ENCODE measurements at places on chromosomes 11 and 22.

GRCh38 chr11:118155776-118156530 is 3.3 kb upstream of the SCN4B start:
- no peak for DNase-seq

DNA sequence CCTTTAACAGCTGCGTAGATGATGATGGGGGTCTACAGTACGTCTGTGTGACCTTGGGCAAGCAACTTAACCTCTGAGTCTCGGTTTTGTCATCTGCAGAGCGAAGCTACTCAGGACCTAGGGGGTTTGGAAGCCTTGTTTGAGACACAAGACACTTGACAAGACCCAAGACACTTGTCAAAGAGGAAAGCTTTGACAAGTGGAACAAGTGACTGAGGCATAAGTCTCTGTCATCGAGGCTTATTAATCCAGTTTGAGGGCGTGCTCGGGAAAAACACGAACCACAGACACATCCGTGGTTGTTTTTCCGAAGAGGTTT is 732 bp upstream of the PC start:
- no peak for DNase-seq

DNA sequence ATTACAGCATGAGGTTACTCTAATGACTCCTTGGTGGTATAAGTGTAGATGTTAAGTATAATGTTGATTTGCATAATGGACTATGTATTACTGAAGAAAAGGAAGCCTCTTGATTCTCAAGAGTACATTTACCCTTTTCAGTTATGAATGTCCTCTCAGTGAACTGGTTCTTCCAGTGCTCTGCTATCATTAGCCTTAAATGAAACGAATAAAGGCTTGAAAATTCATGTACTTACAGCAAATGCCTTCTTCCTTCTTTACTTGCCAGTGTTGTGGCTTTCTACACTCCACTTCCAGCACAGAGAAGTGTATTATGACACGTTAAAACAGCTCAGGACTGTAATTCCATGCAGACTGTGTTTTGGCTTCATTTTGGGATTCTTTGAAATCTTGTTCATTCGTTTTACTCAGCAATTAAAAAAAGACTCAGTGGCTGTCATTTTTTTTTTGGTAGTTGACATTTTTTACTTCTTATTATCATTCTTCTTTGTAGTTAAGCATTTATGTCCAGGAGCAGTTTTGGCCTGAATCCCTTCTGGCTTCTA is 96.9 kb downstream of the MTMR3 start:
- no peak for DNase-seq

DNA sequence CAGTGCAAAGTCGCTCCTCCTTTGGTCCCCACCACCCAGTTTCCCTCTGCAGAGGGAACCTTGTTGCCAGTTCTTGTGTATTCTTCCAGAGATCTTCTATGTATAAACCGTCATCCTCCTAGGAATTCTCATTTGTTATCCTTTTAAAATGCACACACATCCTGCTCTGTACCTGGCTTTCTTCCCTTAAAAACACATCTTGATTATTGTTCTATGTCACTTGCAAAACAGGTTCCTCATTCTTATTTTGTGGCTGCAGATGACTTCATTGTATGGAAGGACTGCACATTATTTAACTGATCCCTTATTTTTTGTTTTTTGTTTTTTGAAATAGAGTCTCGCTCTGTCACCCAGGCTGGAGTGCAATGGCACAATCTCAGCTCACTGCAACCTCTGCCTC is 26.6 kb upstream of the SYT7 start:
- no peak for DNase-seq

GRCh38 chr11:71235719-71236118 is 16.7 kb downstream of the SHANK2 start:
- DNase-seq, result no peak

- no peak for DNase-seq
Observed at GRCh38 chr11:11279956-11280689, 72.9 kb downstream of the CSNK2A3 start.

DNA sequence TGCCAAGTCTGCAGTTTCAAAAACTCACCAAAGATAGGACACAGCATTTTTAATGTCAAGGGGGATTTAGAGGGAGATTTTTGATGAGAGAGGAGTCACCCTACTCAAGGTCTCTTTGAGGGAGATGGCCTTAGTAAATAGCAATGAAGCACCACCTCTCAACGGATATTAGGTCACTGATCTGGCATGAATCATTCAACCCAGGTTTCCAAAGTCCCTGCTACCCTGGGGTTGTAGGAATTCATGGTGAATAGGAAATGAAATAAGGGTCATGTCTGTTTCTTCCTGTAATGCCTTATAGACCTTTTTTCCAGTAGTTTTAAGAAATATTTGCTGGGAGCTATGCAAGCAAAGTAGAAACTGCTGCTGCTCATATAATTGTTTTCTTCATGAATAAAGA is 2154.9 kb downstream of the LRRC4C start:
- no peak for DNase-seq

- DNase-seq, result no peak
Observed at GRCh38 chr22:48644108-48644507, 1183.6 kb downstream of the BRD1 start.

- no peak for DNase-seq
Observed at GRCh38 chr11:70420008-70420464, 21.7 kb downstream of the CTTN start.

- DNase-seq, result no peak
Observed at GRCh38 chr11:66101066-66101464, 31.0 kb downstream of the PACS1 start.

GRCh38 chr22:18101536-18101935 is 9.1 kb upstream of the TUBA8 start:
- DNase-seq, result no peak

GRCh38 chr11:34757026-34757451 is 136.1 kb downstream of the EHF start:
- DNase-seq, result no peak

GRCh38 chr11:30587269-30587812 is 1.2 kb upstream of the MPPED2 start:
- no peak for DNase-seq

- DNase-seq, result no peak
Observed at GRCh38 chr11:12922418-12922817, 86.7 kb upstream of the RASSF10 start.

GRCh38 chr11:10304495-10305261 is at the start of gene ADM:
Gene ADM (plus strand): TSS chr11:10305073. CDS start chr11:10305701, 628 bp downstream.
- DNase-seq, result peak; percentile 79

- no peak for DNase-seq
Observed at GRCh38 chr11:129652835-129653234, 162.8 kb upstream of the TMEM45B start.

DNA sequence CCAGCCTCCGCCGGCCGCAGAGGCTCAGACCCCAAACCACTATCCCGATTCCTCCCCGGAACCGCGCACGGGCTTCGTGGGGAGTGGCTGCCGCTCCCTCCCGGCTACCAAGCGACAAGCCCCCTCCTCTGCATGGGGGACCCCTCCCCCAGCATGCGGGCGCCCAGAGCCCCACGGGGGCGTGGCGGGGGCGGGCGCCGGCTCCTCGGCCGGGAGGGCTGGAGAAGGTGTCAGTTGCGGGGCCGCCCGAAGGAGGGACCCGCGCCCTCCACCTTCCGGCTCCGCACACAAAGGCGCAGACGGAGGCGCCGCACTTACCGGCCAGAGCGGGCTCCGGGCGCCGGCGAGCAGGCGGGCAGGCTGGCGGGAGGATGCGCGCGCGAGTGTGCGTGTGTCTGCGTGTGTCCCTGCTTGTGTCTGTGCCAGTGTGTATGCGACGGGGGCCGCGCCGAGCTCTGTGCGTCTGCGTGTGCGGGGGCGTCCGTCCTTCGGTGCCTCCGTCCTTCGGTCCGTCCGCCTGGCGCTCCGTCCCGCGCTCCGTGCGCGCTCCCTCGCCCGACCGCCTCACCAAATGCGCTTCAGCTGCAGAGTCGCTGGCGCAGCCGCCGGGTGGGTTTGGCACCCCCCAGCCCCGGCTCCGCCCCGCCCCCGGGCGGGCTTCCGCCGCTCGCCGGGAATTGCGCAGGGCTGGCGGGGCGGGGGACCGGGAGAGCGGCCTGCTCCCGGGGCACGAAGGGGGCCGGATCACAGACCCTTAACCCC is at the start of gene PTPN5:
PTPN5 (minus strand) TSS at position 592 of the 762 bp plus-strand sequence. CDS start 19,840 bp downstream, outside the sequence.
- DNase-seq, result peak; percentile 40

DNA sequence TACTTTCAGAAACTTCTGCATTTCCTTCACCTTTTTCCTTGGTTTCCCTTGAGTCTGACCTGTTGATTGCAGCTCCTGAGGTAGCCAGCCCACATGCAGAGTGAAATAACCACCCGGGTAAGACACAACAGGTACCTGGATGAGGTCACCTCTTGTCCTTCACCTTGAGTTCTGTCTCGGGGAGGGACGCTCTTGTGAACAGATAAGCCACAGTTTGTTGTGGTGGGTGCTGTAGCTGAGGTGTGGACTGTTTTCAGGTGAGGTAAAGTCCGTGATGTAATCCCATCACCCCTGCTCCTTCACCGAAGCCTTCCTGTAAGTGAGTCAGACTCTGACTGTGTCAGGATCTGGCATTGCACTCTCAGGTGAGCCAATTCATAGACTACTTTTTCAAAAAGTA is 183.1 kb downstream of the NAV2 start:
- no peak for DNase-seq

GRCh38 chr11:64566042-64566914 is 24.7 kb upstream of the SLC22A12 start:
- peak; percentile 27 for DNase-seq

GRCh38 chr22:26597026-26597425 is 7.1 kb upstream of the TPST2 start:
- DNase-seq, result no peak

GRCh38 chr22:29457730-29458129 is 19.3 kb downstream of the RFPL1 start:
- DNase-seq, result no peak

- DNase-seq, result no peak
Observed at GRCh38 chr11:60169264-60169915, 13.5 kb downstream of the MS4A6A start.

GRCh38 chr11:32706985-32707741 is 87.3 kb downstream of the CCDC73 start:
- no peak for DNase-seq

DNA sequence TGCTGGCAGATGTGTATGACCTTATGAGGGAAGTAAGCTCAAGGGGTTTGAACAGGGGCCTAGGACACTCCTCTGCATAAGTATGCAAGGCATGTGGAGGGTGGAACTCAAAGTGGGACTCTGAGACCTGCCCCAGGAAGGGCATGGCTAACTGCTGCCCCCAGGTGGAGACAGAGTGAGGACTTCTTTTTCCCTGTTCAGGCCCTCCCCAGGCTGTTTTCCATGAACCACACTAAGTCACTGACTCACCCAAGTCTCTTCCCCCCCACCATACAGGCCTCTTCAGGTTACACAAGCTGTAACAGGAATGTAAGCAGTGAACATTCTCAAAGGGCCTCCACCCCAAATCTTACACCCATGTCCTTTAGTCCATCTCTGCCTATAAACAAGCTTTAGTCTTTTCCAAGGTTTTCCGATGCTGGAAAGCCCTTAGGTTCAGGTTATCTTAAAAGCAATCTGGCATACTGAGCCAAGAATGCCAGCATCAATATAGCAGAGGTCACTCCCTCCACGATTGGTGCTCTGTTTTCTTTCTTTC is 13.1 kb downstream of the EEF1G start:
- peak; percentile 68 for DNase-seq
